ENCODE measurements at places on chromosomes 12 and 14.

DNA sequence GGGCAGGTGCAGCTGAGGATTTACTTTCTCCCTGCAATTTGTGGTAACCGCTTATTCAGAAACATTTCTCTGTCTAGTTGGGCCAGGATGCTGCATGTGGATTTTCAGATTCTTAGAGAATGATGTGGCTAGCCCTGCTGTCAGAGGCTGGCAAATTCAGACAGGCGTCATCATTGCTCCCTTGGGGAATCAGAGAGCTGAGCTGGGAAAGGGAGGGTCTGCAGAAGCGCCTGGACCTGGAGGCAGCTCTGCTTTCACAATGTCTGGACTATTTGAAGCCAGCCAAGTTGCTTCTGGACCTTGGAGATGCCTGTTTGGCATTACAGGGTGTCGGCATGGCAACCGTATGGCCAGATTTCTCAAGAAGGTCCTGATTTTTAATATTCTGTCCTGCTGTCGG is 3.4 kb downstream of the GALNT16 start:
- no peak for DNase-seq

DNA sequence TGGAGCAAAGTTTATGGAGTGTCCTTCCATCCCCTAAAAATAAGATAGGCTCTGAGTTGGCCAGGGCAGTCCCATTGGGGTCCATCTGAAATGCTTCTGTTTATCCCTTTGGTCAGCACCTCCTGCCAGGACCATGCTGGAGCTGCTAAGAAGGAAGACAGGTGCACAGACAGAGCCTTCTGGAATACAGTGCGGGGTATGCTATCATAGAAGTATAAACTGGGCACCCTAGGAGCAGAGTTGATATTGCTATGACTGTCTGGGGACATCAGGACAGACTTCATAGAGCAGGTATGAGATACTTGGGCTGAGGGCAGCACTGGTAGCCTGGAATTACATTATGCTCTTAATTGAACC is 170.4 kb upstream of the HIF1A start:
- DNase-seq = no peak

DNA sequence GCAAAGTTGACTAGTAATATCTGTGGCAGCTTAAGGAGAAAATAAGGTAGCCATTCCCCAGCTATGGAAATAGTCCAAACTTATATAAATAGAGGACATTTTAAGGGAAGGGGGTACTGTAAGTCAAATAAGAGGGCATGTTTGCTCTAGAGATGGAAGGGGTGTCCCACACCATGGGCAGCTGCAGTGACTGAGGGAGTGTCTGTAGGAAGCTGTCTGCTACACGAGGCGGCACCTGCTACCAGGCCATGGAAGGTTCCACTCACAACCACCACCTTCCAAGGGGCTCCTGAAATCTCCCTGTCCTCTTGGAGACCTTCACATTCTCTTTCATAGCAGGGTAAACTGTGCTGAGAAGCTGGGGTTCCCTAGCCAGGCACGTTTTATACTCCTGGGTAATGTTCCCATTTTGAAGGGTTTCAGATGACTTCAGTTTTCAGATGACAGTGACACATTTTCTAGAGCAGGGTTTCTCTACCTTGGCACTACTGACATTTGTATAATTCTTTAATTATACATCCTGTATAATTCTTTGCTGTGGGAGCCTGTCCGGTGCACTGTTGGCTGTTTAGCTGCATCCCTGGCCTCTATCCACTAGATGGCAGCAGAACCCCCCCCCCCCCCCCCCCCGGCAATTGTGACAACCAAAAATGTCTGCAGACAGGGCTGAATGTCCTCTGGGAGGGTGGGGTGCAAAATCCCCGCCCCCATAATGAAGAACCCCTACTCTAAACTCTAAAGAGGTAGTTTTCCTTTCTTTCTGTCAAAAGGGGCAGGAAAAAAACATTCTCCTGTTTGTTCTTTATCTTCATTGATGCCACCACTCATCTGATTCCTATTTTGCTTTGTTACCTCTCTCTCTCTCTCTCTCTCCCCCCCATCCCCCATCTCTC is 11.6 kb upstream of the SMCO2 start:
- peak; percentile 2 for DNase-seq

DNA sequence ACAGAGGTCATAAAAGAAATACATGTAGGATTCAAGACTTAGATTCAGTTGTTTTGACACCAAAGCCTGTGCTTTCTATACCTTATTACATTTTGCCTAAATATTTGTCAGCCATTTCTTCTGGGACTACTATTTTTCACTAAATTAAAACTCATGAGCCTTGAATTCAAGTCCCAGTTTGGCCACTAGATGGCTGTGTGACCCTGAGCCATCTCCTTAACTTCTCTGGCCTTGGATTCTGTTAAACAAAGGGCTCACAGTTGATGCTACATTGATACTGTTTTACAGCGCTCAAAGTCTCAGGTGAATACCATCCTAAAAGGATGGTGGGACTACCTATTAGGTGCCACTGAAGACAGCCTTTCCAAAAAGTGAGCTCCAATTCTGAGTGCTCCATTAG is 39.6 kb upstream of the CCDC198 start:
- DNase-seq = no peak

DNA sequence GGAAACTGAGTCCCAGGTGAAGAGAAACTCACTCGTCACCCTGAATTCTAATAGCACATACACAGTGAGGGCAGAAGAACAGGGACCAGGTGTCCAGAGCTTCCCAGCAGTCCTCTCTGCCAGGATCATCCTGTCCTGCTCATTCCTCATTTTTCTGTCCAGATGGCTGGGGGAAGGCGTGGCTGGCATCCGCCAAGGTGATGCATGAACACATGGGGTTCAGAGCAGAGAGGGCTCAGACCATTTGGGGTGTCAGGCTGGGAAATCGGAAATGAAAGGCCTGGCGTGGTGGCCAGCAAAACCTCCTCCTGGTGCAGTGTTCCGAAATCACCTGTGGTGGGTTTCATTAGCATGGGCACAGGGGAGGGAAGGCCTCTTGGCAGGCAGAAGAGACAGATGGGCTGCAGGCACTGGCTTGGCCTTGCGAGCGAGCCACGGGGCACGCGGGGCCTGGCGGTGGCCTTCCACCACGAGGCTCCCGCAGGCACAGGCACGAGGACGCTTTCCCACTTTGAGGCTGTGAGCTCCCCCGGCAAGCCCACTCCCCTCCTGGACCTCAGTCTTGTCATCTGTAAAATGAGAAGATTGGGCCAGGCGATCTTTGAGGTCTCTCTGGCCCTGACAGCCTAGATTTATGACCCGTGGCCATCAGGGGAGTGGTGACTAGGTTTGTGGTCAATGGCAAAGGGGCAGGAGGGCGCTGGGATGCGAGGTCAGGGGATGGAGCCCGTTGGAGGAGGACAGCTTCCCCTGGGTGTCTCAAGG is 68.5 kb downstream of the TSPAN9 start:
- DNase-seq = no peak

DNA sequence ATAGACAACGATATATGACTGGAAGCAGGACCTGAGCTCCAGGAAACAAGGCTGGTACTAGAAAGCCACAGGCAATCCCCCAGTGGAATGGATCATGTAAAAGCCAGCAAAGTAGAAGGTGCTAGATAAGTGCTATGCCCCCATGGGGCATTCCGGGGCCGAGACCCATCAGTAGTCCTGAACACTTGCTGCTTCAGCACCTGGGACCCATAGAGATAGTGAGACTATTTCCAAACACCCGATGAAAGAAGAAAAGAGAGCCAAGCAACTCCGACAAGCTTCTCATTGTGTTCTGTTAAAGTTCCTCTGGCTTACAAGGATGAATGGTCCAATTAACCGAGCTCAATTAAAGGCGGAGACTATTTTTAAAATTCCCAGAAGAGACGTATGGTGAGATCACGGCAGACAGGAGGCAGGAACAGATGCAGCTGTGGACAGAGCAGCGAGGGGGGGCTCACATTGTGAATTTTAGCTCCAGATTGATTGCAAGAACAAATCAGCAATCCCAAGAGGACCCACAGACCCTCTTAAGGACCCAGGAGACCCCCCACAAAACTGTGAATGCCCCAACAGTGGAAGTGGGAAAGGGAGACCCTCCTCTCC is 142.5 kb upstream of the OVCH1 start:
- no peak for DNase-seq

- peak; percentile 9 for DNase-seq
Observed at GRCh38 chr12:128810182-128811127, 13.3 kb downstream of the SLC15A4 start.

- no peak for DNase-seq
Observed at GRCh38 chr12:47370421-47370820, 290.7 kb upstream of the AMIGO2 start.

- no peak for DNase-seq
Observed at GRCh38 chr12:118402251-118402650, 25.9 kb downstream of the SUDS3 start.

DNA sequence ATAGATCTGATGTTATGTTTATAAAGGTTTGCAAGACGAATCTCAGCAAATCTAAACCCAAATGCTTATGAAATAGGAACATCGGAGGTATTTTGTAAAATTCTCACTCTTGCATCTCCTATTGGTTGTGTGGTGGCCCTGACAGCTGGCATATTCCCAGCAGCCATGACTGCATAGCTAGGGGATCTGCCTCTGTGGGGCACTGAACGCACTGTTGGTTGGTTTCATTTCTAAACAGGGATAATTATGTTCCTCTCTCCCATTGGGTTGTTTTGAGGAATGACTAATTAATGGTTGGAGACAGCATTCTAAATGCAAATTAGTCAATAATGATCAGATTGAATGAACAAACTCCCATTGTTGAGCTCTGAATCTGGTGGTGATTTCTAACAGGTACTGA is 2.7 kb upstream of the BEST3 start:
- DNase-seq = no peak

DNA sequence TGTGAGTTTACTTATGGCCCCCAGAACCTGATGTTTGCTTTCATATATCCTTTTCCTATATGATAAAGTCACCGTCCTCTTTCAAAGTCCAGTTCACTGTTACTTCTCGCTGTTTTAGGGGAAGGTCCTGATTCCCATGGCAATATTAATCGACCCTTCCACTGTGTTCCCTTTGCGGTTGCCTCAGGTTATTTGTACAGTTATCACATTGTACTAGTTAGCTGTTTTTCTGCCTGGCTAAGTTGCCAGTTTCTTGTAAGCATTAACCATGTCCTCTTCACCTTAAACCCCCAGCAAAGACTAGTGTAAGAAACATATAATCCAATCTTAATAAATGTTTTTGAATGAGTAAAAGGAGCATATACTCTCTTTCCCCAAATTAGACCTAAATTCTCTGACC is 115.0 kb upstream of the PPFIA2 start:
- DNase-seq = no peak

GRCh38 chr14:47730296-47730695 is 54.9 kb upstream of the MDGA2 start:
- no peak for DNase-seq

DNA sequence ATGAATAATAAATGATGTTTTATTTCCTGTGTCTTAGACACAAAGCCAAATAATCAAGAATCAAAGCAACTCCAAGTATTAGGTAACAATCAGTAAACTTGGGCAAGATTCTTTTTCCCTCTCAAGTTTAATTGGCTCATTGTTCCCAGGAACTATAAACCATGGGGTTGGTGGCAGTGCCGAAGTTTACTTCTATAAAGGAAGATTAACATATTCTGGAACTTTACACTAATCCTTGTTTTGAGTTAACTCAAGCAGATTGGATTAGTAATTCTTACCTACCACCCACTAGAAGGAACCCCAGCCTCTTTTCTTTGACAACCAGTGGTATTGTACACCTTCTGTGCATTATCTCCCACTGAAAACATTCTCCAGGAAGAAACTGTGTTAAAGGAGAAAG is 197.1 kb downstream of the EXOC5 start:
- DNase-seq = no peak

GRCh38 chr14:101737414-101738339 is 23.8 kb upstream of the PPP2R5C start:
- no peak for DNase-seq

DNA sequence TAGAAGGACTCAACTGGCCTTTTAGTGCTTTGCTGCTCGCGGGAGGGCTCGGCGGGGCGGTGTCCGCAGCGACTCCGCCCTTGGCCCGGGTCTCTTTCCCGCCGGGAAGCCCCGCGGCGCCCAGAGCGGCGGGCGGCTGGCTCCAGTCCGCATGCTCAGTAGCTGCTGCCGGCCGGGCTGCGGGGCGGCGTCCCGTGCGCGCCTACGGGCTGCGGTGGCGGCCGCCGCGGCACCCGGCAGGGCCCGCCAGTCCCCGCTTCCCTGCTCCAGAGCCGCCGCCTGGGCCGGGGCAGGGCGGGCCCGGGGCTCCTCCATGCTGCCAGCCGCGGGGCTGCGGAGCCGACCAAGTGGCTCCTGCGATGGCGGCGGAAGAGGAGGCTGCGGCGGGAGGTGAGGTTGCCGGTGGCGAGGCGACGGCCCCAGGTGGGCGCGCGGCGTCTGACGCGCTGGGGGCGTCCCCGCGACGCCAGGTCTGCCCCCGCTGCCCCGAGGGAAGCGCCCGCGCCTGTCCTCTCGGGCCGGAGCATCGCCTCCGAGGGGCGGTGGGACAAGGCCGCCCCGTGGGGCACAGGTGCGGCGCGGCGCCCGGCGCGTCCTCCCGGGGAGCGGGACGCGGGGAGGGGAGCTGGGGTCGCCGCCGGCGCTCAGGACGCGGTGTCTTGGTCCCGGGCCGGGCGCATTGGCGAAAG is at the start of gene BMAL2:
BMAL2 (plus strand) TSS at position 123 of the 689 bp plus-strand sequence; CDS start at position 360, 237 bp downstream.
- peak; percentile 60 for DNase-seq

DNA sequence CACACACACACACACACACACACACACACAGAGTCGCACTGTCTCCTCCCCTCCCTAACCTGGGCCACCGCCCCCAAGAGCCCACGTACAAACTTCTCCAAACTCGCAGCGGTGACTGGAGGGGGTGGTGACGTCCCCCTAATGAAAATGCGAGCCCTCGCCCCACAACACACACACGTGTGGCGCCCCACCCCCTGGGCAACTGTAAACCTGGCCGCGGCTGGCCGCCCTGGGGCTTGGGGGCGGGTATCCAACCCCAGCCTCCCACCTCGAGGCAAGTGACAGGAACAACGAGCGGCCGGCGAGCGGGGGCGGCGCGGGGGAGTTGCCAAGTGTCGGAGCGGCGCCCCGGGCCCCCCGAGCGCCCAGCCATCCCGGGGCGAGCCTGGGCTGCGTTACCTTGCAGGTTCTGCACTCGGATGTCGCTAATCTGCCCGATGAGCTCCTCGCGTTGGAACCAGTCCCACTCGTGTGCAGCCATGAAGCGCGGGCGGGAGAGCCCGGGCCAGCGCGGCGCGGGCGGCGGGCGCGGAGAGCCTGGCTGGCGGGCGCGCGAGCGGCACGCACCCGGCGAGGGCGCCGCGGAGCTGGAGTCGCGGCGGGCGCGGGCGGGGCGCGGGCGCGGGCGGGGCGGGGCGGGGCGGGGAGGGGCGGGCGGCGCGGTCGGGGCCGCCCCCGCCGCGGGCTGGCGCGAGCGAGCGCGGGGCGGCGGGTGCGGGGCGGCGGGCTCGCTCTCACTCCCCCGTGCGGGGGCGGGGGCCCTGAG is at the start of gene CLMN:
CLMN (minus strand) TSS at position 597 of the 766 bp plus-strand sequence; CDS start at position 481, 116 bp downstream.
- DNase-seq = no peak

DNA sequence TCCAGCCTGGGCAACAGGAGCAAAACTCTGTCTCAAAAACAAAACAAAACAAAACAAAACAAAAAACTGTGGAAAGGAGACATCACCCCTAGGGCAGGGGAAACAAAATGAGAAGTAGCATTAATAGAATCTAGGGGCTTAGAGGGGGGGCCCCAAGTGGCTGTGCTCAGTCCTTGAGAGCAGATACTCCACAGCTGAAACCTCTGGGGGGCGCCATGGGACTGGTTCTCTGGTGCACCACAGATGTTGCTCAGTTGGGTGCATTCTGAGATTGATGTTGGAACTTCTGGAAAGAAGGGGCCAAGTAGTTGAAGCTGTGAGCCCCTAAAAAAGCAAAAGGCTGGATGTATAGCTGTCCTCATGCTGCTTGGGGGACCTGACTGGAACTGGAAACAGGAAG is 11.8 kb upstream of the SYNE2 start:
- DNase-seq = peak; percentile 48

Measured in NK-92 treated with Interleukin-12 subunit alpha and Interleukin-12 subunit beta, amount 100 ng/mL, for 24 hours (cell line).